ENCODE measurements at places on chromosomes 16 and 17. TPM values are rescaled to one million over a fixed set of nuclear protein-coding genes. Genes with fewer than 3 reads are reported as not detected.

DNA sequence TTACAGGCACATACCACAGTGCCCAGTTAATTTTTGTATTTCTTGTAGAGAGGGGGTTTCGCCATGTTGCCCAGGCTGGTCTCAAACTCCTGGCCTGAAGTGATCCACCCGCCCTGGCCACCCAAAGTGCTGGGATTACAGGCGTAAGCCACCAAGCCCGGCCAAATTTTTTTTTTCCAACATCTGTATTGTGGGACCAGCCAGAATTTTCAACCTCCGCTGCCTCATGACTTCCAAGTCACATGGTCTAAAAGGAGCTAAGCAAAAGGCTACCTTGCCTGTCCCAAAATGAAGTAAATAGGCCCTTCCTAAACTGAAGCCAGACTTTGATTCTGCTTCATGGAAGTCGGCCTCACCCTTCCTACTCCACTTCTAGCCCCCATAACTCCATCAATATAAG lies 4.2 kb upstream of the SPAG7 start:
- peaks cover 55% of the 10 kb centered on the region for H3K36me3 ChIP-seq
- no peak overlapping the region for H3K4me3 ChIP-seq
- DNase-seq = no peak
- peaks cover 30% of the 10 kb centered on the region for H3K4me1 ChIP-seq
- H3K27ac ChIP-seq = no peak overlapping the region
- H3K27me3 ChIP-seq = no peaks in the 10 kb centered on the region

DNA sequence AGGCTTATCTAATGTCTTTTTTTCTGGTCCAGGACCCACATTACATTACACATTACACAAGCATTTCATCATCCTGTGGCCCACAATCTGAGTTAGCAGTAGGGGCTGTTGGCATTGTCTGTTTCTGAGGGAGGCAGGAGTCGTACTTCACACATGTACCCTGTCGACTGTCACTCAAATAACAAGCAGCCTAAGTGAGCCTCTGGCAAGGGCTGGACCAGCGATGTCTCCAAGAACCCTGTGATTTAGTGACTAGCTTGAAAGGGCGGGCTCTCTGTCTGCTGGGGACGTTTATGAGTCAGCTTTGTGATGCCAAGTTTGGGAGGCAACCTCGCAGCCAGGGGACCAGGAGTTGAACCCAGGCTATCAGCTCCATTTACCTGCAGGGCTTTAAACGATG lies 251.4 kb downstream of the HS3ST3B1 start:
- H3K27me3 ChIP-seq = no peaks in the 10 kb centered on the region
- peaks cover 3% of the 10 kb centered on the region for H3K4me1 ChIP-seq
- H3K4me3 ChIP-seq = no peak overlapping the region
- no peak overlapping the region for H3K27ac ChIP-seq

GRCh38 chr17:8614988-8615387 lies 15.5 kb downstream of the MYH10 start:
- no peaks in the 10 kb centered on the region for H3K27me3 ChIP-seq
- no peak overlapping the region for H3K4me3 ChIP-seq

DNA sequence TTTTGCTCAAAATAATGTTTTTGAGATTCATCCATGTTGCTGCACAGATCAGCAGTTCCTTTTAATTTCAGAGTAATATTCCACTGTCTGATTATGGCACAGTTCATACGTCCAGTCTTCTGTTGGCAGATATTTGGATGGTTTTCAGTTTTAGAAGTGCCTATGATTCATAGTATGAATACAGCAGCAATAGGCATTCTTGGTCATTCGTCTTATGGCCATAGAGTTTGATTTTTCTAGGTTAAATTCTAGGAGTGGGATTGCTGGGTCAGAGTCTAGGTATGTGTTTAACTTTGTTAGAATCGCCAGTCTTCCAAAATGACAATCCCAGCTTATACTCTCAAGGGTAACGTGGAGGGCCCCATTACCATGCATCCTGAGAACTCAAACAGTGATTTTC lies 11.5 kb upstream of the IL34 start:
- no peaks in the 10 kb centered on the region for H3K4me1 ChIP-seq
- no peaks in the 10 kb centered on the region for H3K27me3 ChIP-seq
- H3K36me3 ChIP-seq = no peaks in the 10 kb centered on the region
- no peak overlapping the region for H3K27ac ChIP-seq
- H3K4me3 ChIP-seq = no peak overlapping the region

DNA sequence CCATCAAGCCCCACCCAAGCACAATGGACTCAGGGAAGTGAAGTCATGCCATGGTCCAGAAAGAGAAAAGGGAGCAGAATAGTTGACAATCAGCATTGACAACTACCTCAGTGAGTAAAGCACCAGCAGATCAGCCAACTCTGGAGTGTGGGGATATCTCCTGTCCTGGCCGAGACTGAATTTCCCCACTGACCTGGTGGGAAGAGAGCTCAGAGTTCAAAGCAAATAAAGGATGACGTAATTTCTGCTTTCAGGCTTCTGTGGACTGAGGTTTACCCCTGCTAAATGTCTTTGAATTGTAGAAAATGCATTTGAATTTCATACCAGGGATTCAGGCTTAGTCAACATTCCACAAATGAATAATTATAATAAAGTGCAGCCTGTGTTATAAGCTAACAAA lies 152.9 kb downstream of the CBLN1 start:
- H3K27me3 ChIP-seq = no peaks in the 10 kb centered on the region
- DNase-seq = no peak
- no peak overlapping the region for H3K27ac ChIP-seq

GRCh38 chr16:53291757-53292392 lies 142.4 kb upstream of the RBL2 start:
- H3K36me3 ChIP-seq = peaks cover 27% of the 10 kb centered on the region
- no peak overlapping the region for H3K4me3 ChIP-seq
- H3K4me1 ChIP-seq = no peaks in the 10 kb centered on the region
- no peak for DNase-seq
- no peaks in the 10 kb centered on the region for H3K27me3 ChIP-seq
- H3K27ac ChIP-seq = no peak overlapping the region

DNA sequence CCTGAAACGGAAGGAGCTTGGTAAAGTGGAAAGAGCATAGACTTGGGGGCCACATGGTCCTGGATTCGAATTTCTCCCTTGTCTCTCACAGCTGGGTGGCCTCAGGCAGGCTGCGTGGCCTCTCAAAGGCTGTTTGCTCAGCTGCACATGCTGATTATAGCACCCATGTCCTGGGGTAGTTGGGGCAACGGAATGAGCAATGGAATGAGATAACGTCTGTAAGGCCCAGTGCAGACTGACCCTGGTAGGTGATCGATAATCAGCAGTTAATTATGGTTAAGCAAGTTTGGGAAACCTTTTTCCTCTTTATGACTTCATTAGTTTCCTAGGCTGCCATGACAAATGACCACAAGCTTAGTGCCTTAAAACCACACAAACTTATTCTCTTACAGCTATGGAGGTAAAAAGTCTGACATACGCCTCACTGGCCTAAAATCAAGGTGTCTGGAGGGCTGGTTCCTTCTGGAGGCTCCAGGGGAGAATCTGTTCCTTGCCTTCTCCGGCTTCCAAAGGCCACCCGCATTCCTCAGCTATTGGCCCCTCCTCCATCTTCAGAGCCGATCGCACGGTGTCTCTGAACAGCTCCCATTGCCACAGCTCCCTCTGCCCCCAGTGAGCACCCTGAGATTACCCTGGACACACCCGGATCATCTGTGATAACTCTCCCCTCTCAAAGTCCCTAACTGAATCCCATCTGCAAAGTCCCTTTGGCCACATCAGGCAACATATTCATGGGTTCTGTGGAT lies 294.9 kb upstream of the FOXF1 start:
- no peak overlapping the region for H3K27ac ChIP-seq
- H3K27me3 ChIP-seq = no peaks in the 10 kb centered on the region
- no peak for DNase-seq
- H3K4me3 ChIP-seq = no peak overlapping the region
- H3K36me3 ChIP-seq = no peaks in the 10 kb centered on the region
- H3K4me1 ChIP-seq = no peaks in the 10 kb centered on the region

GRCh38 chr16:71845639-71846430 lies at the start of gene ATXN1L:
Gene ATXN1L (plus strand): TSS chr16:71845976. CDS start chr16:71849741, 3,765 bp downstream.
- peak; percentile 96 for DNase-seq
- no peaks in the 10 kb centered on the region for H3K27me3 ChIP-seq
- H3K4me3 ChIP-seq = peak within 1 kb of the TSS; percentile 97
- peak within 1 kb of the TSS; percentile 91 for H3K27ac ChIP-seq

- H3K27ac ChIP-seq = no peak overlapping the region
- no peaks in the 10 kb centered on the region for H3K36me3 ChIP-seq
- no peaks in the 10 kb centered on the region for H3K27me3 ChIP-seq
- DNase-seq = no peak
- H3K4me1 ChIP-seq = peaks cover 3% of the 10 kb centered on the region
- H3K4me3 ChIP-seq = no peak overlapping the region
These were observed 48.6 kb downstream of the GAS7 start for GRCh38 chr17:10149573-10150399.

- no peak overlapping the region for H3K4me3 ChIP-seq
- H3K36me3 ChIP-seq = no peaks in the 10 kb centered on the region
- H3K27ac ChIP-seq = no peak overlapping the region
These were observed 6.1 kb upstream of the ITGAM start for GRCh38 chr16:31253642-31254045.

DNA sequence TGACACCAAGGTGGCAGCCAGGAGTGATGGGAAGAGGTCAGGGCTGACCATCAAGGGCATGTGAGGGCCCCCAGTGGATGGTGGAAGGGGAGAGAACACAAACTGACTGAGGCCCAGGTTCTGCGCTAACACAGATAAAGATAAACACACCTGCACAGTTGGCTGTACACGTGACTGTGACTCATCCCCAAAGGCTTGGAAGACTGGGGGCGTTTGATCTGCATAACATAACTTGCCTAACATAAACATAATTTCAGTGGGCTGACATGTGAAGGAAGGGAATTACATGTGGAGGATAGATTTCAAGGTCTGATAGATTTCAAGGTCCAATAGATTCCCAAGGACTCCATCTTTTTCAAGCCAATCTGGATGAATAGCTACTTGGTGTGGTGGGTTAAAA lies 100.9 kb upstream of the TNRC6C start:
- no peak overlapping the region for H3K4me3 ChIP-seq
- no peak for DNase-seq
- H3K27me3 ChIP-seq = no peaks in the 10 kb centered on the region
- no peak overlapping the region for H3K27ac ChIP-seq
- peaks cover 19% of the 10 kb centered on the region for H3K4me1 ChIP-seq
- no peaks in the 10 kb centered on the region for H3K36me3 ChIP-seq

DNA sequence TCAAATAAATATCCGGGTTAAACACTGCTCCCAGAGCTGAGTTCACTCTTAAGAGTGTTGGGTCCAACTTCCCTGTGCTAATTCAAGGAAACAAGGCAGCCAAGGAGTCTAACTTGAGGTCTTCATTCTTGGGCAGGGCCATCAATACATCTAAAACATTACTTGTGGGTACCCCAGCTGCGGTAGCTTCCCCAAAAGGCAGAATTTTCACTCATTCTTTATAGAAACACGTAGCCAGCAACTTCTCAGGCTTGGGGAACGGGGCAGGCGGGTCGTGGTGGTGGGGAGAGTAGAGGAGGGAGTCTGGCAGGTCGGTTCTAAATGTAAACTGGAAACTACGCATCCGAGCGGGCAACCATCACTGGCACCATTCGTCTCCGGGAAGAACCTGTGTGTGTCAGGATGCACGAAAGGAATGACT lies 666 bp upstream of the METTL9 start:
- peak overlapping the region; percentile 85 for H3K4me3 ChIP-seq
- H3K4me1 ChIP-seq = peaks cover 32% of the 10 kb centered on the region
- peak overlapping the region; percentile 85 for H3K27ac ChIP-seq
- H3K36me3 ChIP-seq = no peaks in the 10 kb centered on the region
- H3K27me3 ChIP-seq = no peaks in the 10 kb centered on the region

- H3K27ac ChIP-seq = no peak overlapping the region
- no peaks in the 10 kb centered on the region for H3K36me3 ChIP-seq
- H3K4me1 ChIP-seq = no peaks in the 10 kb centered on the region
- H3K4me3 ChIP-seq = no peak overlapping the region
- DNase-seq = no peak
These were observed 1161.5 kb downstream of the CDH11 start for GRCh38 chr16:63960321-63960720.

DNA sequence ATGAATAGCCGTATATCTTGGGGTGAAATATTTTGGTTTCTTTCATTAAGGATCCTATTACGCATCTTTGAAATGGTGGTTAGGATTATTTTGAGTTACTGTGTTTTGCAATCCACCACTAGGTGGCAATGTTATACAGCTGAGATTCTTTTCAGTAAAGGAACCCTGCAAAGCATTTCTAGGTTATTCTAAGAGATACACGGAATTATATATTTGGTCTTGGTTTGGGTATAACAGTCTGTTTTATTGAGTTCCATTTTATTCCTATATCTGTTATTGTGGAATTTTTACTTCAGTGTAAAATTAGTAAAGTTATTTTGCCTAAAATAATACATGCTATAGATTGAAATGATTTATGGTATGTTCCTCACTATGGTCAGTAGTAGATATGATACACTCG lies 62.9 kb upstream of the CPHXL start:
- no peaks in the 10 kb centered on the region for H3K36me3 ChIP-seq
- peak; percentile 66 for DNase-seq
- H3K27ac ChIP-seq = no peak overlapping the region
- peaks cover 12% of the 10 kb centered on the region for H3K27me3 ChIP-seq
- no peaks in the 10 kb centered on the region for H3K4me1 ChIP-seq
- no peak overlapping the region for H3K4me3 ChIP-seq

GRCh38 chr16:86384980-86385379 lies 125.3 kb upstream of the FOXF1 start:
- no peak for DNase-seq
- H3K36me3 ChIP-seq = no peaks in the 10 kb centered on the region
- H3K27me3 ChIP-seq = no peaks in the 10 kb centered on the region
- no peak overlapping the region for H3K27ac ChIP-seq
- H3K4me1 ChIP-seq = no peaks in the 10 kb centered on the region

DNA sequence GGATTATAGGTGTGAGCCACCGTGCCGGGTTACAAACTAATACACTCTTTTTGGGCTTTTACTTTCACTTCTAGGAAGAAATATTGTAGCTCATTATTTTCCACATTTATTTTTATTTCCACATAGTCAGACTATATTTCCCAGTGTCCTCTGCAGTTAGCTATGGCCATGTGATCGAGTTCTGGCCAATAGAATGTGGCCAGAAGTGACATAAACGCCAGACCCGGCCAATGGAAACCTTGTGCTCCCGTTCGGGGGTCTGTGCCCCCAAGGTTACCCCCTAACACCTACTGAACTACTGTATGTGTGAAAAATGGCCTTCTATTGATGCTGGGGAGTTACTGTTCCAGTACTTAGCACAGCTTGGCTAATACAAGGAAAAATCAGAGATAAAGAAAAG lies 13.2 kb upstream of the RPTOR start:
- peaks cover 8% of the 10 kb centered on the region for H3K27me3 ChIP-seq
- H3K27ac ChIP-seq = no peak overlapping the region
- H3K36me3 ChIP-seq = no peaks in the 10 kb centered on the region
- no peak for DNase-seq
- H3K4me1 ChIP-seq = no peaks in the 10 kb centered on the region

- H3K27me3 ChIP-seq = no peaks in the 10 kb centered on the region
- no peak overlapping the region for H3K4me3 ChIP-seq
These were observed 6.1 kb upstream of the EIF1 start for GRCh38 chr17:41682631-41683030.

- no peak for DNase-seq
- H3K4me3 ChIP-seq = no peak overlapping the region
- no peaks in the 10 kb centered on the region for H3K4me1 ChIP-seq
These were observed 136.0 kb downstream of the ANKFN1 start for GRCh38 chr17:56289321-56289720.

GRCh38 chr17:79695797-79696609 lies 34.7 kb upstream of the ENPP7 start:
- H3K4me1 ChIP-seq = peaks cover 5% of the 10 kb centered on the region
- DNase-seq = no peak
- H3K27me3 ChIP-seq = peaks cover 34% of the 10 kb centered on the region
- H3K36me3 ChIP-seq = no peaks in the 10 kb centered on the region
- no peak overlapping the region for H3K4me3 ChIP-seq
- H3K27ac ChIP-seq = no peak overlapping the region

The UBE2O gene
- total RNA-seq = 25.1 TPM

The TMEM204 gene
- total RNA-seq = 22.1 TPM

The GCGR gene
- not detected for total RNA-seq

The ABCA10 gene
- 0.77 TPM for total RNA-seq

The AP1G1 gene
- total RNA-seq = 175 TPM

The CIBAR2 gene
- not detected for total RNA-seq
